ENCODE measurements at places on chromosomes 3 and 15. TPM values are rescaled to one million over a fixed set of nuclear protein-coding genes. Genes with fewer than 3 reads are reported as not detected.

- no peak for DNase-seq
Measured at GRCh38 chr3:27728195-27729087, 6.3 kb upstream of the EOMES start.

DNA sequence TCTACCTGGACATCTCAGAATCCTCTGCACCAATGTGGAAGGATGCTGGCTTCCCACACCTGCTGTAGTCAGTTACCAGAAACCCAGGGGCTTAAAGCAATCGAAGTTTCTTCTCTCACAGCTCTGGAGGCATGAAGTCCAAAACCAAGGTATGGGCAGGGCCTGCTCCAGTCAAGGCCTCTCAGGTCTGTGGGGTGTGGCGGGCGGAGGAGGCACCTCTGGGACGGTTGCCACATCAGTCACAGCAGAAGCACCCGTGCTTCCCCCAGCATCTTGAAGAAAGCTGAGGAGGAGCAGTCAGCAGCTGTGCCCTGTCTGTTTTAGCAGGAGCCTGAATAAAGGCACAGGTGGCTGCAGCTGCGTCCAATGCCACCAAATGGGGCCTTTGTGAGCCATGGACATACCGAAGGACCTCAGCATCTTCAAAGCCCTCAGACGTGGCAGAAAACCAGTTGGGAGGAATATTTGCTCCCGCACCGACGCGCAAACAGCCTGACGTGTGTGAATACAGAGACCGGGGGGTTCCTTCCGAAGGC is 68.9 kb downstream of the TFRC start:
- DNase-seq = no peak

DNA sequence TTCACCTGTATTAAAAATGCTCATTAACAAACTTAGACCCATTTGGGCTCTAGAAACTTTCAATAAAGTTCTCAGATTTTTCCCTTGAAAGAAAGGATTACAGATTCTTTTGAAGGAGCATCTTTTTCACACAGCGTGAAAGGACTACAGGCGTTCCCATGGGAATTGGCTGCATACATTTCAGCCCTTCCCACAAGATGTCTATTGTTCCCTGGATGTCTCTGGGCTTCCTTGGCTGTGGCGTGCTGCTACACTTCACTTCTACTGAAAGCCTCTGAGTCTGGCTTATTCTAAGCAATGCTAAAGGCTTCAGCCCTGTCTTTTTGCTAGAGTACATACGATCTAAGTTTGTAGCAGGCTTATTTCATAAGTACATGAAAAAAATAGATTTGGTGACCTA is 1.4 kb downstream of the VEPH1 start:
- no peak for DNase-seq

- DNase-seq = no peak
Measured at GRCh38 chr3:116129187-116129946, 315.9 kb downstream of the LSAMP start.

- DNase-seq = no peak
Measured at GRCh38 chr15:48723969-48724368, 78.5 kb upstream of the FBN1 start.

HTR3E gene
- not detected for polyA plus RNA-seq

RFT1 gene
- 24.7 TPM for polyA plus RNA-seq

LYZL4 gene
- polyA plus RNA-seq = not detected

- peak; percentile 51 for DNase-seq
Measured at GRCh38 chr3:65729555-65729954, 309.2 kb downstream of the MAGI1 start.

DNA sequence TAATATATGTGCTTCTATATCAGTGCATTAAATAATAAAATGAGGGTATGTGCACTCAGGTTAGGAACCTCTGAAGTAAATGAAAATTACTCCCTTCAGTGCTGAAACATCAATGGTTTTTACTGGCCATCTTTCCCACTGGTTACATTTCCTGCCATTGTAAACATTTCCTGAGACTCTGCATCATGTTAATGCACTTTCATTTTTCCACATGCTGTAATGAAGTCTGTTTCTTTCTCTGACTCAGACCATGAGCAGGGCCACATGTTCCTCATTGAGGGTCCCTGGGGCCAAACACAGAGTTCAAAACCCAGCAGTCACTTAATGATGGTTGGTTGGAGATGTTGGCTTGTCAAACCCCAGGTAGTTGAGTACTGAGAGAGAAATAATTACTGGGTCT is 15.3 kb downstream of the FAM3D start:
- no peak for DNase-seq

DNA sequence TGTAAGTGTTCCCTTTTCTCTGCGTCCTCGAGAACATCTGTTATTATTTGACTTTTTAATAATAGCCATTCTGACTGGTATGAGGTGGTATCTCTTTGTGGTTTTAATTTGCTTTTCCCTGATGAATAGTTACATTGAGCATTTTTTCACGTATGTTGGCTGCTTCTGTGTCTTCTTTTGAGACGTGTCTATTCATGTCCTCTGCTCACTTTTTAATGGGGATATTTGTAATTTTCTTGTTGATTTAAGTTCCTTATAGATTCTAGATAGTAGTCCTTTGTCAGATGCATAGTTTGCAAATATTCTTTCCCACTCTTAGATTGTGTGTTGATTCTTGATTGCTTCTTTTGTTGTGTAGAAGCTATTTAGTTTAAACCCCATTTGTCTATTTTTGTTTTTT is 179.2 kb downstream of the DOCK3 start:
- DNase-seq = no peak

ACTC1 gene
- polyA plus RNA-seq = 4.1 TPM

DNA sequence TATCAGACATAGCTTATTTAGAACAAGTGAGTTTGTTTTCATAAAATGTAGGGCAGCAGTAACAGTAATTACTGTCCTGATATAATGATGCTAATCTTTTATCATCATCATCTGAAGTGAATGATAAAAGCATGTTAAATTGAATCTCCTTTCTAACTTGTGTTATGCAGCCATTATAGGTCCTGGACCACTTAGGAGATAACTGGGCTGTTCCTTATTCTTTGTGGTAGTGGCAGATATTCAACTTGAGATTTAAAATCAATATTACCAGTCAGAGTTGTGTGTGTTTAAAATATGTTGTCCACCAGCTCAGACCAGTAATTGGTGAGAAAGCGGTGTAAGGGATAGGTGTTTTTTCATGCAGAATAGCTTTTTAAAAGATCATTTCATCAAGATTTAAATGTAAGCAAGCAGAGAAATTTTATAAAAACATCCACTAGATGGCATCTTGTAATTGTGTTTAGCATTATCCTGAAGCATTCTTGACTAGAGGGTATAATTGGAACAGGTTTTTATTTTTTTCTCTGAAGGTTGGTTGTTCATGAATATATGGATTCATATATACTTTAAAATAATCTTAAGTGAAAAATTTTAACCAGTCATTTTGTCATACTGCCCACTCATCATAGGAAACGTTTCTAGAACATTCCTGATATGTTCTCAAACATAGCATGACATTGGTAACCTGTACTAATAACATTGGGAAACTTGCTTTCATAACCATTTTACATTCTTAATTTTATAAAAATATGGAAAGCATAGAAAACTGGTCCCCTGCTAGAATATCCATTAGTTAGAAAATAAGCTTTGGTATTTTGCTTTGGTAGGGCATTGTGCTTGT is 153.9 kb downstream of the BBX start:
- DNase-seq = no peak

DNA sequence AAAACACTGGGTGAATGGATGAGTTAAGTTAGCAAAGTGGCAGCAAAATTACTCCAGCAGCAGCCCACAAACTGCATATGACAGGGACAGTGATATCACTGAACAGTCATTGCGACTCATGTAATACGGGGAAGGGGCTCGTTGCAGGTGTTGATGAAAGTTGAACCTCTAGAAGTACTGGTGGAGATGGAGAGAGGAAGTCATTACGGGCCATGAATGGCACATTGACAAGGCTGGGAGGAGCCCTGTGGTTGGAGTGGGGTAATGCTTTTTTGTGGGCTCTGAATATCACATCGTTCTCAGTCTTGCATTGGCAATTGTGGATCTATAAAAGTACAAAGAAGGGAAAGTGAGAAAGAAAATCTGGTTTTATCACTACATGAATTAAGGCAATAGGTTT is 278.1 kb downstream of the ZPLD1 start:
- no peak for DNase-seq

CYP1A2 gene
- polyA plus RNA-seq = 0.11 TPM

DNA sequence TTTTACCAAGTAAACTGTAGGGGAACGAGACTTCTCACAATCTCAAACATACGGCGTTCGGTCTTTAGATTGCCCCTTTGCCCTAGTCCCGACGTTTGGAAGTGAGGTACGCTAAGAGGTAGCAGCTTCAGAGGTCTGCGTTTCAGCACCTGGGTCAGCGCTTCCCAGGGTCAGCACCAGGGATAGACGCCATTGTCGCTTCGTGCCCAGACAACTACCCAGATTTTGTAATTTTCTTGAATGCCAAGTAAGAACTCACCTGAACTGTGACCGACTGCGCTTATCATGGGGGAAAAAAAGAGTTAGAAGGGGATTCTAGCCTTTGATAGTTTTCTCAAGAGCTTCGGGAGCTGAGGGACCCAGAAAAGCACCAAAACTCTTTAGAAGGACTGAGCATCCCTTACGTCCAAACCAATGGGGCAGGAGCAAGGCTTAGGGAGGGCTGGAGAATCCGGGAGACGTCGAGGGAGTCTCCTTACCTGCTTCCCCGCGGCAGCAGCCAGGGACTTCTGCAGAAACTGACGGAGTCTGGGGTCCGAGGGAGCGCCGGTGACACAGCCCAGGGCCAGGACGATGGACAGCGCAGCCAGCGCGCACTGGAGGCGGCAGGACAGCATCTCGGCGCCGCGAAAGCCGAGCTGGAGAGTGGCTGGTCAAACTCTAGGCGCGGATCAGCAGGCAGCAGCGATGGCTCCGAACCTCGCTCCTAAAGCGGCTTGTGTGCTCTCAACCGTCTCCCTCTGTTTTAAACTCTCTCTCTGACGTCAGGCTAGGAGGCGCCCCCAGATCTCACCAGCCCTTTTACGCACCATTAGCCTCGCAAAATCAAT is at the start of gene SST:
SST (minus strand) TSS at position 720 of the 830 bp plus-strand sequence; CDS start at position 617, 103 bp downstream.
- DNase-seq = peak; percentile 50

- DNase-seq = no peak
Measured at GRCh38 chr3:183577346-183577745, 21.8 kb upstream of the KLHL6 start.

DNA sequence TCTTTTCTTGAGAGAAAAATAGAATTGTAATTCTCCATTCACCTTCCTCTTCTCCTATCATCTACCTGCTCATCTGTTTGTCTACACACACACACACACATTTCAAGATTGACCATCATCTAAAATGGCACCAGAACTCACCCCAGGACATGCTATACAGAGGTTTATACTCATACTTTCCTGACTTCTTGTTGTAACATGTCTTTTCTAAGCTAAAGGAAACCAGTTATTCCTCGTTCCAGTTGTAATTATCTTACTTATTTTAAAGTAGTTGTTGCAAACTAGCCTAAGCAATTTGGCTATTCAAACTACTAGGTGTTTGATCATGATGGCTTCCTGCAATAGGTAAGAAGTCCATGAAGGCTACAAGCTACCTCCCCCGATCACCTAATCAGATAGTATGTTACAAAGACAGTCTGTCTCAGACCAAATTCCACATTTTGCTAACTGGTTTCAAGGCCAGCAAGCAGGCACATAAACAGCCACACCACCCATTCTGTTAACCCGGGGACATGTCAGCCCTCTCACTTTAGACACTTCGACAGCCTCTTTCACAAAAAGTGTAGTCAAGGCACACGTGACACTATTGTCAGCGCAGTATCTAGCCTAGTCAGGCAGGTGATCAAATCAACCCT is 189.7 kb downstream of the SHQ1 start:
- DNase-seq = no peak

ACP3 gene
- polyA plus RNA-seq = 84.6 TPM

DNA sequence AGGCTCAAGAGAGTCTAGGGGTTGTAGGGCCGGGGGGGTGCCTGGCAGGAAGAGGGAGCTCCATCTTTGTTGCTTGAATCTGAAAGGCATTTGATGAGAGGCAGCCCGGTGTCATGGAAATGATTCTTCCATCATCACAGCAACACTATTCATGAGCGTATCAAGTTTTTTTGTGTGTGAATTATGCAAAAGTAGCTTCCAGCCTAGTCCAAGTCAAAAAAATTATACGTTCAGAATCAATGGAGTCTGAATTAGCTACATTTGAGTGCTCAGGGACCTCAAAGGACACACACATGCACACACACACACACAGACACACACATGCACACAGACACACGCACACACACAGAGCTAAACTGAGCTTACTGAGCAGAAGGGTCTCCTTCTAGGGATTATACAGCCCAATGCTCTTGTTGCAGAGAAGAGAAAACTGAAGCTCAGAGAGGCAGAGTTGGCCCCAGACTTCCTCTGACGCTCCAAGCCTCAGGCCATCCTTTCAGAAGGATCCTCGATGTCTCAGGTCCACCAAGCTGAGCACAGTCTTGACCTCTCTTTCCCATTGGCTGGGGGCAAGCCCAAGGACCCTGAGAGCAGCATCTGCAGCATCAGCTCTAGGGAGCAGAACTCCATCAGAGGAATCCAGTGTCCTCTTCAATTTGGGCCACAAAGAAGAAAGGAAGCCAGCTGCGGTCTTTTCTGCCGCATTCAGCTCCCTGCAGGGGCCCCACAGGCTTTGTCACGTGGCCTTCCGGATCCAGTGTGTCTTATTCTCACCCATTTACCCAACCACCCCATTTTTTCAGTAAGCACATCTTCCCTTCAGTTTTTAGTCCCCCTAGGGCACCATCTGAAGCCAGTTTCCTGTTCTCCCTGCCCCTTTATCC is 228.0 kb downstream of the UACA start:
- no peak for DNase-seq

GRCh38 chr3:64954995-64955636 is 267.3 kb upstream of the ADAMTS9 start:
- DNase-seq = no peak

DNA sequence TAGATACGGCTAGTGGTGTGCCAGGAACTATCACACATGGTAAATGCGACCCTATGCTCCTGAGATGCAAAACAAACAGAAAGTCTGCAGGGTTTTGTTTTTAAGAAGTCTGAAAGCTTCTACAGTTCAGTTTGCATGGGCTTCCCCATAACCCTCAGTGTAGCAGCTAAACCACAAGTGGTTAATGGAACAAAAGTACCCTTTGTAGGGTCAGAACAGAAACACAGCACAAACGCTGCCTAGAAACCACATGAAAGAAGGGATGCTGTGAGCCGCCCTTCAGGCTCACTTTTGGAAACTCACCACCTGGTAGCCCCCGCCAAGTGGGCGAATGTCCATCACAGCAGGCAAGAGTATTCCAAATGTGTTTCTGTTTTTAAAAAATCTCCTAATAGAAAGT is 46.2 kb downstream of the CTDSPL start:
- DNase-seq = no peak

DNA sequence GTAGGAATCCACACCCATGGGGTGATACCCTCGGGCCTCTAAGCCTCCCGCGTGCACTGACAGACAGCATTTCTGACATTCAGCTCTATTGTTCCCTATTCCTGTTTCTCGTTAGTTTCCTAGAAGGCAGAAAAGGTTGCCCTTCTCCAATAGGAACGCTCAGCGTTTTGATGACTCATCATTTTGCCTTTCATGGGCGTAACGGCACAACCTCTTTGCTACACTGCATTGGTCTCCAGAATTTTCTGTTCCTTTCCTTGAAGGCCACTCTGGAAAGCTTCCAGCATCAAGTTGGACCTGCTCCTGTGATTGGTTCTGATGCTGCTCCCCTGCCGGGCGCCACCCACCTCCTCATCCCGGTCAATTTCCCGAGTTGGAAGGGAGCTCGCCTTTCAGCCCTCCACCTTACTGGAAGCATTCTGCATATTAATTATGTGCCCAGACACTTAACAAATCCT is 13.0 kb upstream of the TNK2 start:
- DNase-seq = no peak

- no peak for DNase-seq
Measured at GRCh38 chr15:80970018-80970657, 19.5 kb downstream of the MESD start.
